Psoas muscle (tissue), 8 donors: ENCODE measurements at places on chromosomes 16 and 17. TPM values are rescaled to one million over a fixed set of nuclear protein-coding genes. Genes with fewer than 3 reads are reported as not detected.
A peak's percentile ranks its signal among the peaks of the same experiment; 100 is the strongest.

DNA sequence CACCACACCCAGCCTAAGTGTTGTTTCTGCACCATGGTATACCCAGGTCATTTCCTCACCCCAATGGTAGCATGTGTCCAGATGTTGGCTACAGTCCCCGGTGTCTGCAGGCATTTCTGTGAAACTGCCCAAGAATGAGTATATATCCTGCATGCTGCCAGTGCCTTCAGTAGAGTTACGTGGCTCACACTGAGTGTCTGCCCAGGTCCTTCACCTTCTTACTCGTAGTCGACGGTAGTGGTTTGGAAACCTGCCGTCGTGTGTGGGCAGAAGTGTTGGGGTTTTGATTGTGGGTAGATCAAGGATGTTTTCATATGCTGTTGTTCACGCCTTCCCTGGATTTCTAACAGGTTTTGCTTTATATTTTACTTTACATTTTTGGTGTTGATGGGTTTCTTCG is 16.8 kb downstream of the TCF25 start:
- DNase-seq: no peak

- DNase-seq: no peak
Measured at GRCh38 chr17:12729086-12729485, 60.2 kb upstream of the ARHGAP44 start.

- no peak for DNase-seq
Measured at GRCh38 chr17:44374306-44375195, 10.9 kb upstream of the FAM171A2 start.

DNA sequence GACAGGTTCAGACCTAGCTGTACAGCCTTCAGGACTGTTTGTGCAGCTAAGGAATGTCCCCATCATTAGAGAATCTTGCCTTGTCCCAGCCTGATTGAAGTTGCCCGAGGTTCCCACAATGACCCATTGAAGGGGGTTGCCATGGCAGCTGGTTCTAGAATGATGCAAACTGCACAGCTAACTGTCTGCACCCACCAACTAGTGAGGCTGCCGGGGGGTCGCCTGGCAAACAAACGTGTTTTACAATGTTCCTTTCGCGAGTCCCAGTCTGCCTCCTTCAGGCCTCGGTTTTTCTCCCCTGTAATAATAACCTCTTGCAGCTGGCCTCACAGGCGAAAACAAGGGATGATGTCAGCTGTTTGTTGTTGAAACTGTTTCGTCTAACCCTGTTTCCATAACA is 5.5 kb downstream of the C16orf96 start:
- no peak for DNase-seq

GRCh38 chr17:39461926-39462569 is 762 bp downstream of the CDK12 start:
- peak; percentile 16 for DNase-seq

CDH11 gene
- 16.8 TPM for total RNA-seq

GSDMA gene
- total RNA-seq: 0.24 TPM

- DNase-seq: no peak
Measured at GRCh38 chr17:74953134-74953687, 17.5 kb downstream of the OTOP3 start.

GRCh38 chr17:72565006-72565405 is 444.2 kb downstream of the SOX9 start:
- no peak for DNase-seq

DNA sequence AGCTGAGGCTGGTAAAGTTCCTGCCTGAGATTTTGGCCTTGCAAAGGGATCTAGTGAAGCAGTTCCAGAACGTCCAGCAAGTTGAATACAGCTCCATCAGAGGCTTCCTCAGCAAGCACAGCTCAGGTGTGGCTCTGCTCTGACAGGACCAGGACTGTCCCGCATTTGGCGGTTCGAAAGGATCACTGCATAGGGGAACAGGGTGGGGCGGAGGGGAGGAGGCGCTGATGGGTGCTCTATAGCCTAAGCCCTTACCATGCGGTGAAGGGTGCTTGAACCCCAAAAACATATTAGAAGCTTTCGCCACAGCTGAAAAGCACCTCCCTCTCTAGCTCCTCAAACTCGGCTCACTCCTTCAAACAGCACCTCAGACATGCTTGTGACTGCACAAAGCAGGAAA is 29.9 kb upstream of the ENDOV start:
- no peak for DNase-seq

NXN gene
- total RNA-seq: 74.3 TPM

DNA sequence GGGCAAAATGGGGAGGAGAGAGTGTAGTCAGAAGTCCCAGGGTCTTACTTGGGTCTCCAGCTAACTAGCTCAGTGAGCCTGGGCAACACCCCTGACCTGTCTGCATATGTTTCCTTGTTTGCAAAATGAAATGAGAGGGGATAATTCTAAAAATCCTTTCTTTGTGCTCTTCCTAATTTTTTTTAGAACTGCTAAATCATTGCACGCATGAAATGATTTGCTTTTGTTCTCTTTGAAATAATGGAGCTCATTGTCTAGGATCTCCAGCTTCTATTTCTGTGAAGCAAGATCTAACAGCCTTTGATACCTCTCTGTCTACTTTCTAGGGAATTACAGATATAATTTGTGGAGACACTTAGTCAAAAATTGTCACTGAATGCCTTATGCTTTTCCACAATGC is 181.3 kb downstream of the CDH13 start:
- no peak for DNase-seq

DNA sequence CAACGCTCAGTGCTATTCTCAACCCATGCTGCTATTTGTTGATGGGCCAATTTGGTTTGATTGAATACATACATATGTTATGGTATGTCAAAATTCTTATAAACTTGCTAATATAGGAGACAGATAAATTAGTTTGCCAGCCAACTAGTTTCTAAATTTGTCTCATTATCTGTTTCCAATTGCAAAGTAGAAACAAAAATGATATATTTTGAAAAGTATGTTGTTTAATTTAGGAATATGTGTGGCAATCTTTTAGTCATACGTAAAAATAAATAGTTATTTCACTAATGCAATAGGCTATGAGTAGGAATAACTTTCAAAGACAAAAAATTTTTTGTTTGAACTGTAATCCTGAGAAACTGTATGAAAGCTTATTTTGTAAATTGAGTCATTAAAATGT is 210.6 kb upstream of the KCNJ16 start:
- no peak for DNase-seq

DNA sequence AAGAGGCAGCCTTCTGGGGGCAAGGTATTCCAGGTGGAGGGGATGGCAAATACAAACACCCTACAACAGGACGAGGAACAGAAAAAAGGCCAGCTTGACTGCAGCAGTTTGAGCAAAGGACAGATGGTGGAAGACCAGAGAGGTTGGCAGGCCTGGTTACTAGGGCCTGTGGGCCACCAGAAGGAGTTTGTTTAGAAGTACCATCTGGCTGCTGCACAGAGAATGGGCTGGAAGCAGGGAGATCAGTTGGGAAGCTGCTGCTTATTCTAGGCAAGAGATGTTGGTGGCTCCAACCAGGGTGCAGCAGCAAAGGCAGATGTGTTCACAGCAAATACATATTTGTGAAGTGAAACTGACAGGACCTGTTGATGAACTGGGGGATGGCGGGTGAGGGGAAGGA is 2.9 kb upstream of the YPEL2 start:
- DNase-seq: no peak

PHKB gene
- 59.7 TPM for total RNA-seq

DNA sequence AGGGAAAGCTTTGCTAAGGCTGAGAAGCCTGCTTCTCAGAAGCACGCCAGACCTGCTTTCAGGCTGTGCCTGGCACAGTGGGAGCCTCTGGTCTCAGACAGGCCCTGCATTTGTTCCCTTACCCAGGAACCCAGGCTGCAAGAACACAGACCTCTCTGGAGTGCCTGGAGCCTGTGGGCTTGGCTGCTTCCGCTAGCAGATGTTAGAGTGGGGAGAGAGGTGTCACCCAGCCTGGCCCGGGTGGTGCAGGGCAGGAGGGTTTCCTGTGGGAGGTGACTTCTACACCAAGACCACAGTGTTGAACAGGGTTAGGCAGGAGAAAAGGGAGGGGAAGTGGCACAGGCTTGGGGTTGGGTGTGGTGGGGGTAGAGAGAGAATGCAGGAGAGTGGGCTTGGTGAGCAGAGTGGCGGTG is 35.8 kb upstream of the ADGRG1 start:
- DNase-seq: no peak

ANKFN1 gene
- 0.28 TPM for total RNA-seq

PRSS22 gene
- 0.20 TPM for total RNA-seq

DNA sequence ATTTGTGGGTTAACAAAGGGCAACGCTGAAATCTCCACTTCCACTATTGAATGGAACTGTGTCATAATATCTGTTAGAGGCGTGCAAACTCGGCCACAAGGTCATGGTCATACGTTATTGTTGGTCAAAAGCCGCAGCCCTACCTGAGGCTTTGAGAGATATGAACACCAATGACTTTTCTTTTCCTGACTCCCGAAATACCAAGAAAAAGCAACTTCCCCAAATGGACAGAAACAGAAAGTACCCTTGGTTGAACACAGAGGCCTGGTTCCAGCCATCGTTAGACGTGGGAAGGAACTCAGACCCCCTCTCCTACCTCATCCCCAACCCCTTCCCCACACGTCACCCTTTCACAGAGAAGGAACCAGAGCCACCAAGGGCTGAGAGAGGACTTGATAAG is 1.4 kb upstream of the PIK3R5 start:
- DNase-seq: no peak

ADAMTS18 gene
- 0.28 TPM for total RNA-seq

TEKT1 gene
- not detected for total RNA-seq

GRCh38 chr16:28321700-28322411 is 29.5 kb downstream of the SBK1 start:
- DNase-seq: no peak

DNA sequence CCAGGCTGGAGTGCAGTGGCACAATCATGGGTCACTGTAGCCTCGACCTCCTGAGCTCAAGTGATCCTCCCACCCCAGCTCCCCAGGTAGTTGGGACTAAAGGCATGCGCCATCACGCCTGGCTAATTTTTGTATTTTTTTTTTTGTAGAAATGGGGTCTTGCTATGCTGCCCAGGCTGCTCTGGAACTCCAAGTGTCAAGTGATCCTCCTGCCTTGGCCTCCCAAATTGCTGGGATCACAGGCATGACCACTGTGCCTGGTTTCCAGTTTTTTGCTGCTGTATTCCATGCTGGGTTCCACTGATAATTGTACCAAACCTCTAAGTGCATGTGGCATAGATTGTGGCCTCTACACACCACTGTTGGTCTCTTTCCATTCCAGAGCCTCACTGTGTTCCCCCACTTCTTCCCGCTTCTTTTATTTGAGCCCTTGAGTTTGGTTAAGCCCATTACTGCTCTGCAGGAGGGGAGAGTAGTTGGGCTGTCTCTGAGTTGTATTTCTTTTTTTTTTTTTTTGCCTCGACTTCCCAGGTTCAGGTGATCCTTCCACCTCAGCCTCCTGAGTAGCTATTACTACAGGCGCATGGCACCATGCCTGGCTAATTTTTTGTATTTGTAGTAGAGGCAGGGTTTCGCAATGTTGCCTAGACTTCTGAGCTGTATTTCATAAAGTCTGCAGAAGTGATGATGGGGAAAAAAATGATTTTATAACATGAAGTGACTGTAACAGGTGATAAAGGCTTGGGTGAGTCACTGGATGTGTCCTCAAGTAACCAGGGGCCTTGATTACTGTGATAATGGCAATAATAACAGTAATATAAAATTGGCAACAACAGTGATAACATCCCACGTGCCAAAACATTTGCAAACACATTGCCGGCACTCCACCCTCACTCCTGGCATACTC is 30.0 kb downstream of the EEF2K start:
- DNase-seq: no peak

DNA sequence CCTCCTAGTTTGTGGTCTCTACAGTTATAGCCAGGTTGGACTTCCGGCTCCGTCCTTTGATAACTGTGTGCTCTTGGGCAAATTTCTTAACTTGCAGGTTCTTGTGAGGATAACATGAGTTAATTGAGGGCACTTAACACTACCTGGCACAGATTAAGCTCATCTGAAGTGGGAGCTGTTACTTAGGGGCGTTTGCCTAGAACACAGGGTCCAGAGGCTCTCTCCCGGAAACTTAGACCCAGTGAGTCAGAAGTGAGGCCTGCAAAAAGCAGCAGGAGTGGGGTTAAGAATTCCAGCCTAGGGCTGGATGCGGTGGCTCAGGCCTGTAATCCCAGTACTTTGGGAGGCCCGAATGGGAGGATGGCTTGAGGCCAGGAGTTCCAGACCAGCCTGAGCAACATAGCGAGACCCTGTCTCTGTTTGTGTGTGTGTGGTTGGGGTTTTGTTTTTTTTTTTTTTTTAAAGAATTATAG is 1.4 kb downstream of the MVP start:
- DNase-seq: no peak

CPNE2 gene
- total RNA-seq: 12.4 TPM

DNA sequence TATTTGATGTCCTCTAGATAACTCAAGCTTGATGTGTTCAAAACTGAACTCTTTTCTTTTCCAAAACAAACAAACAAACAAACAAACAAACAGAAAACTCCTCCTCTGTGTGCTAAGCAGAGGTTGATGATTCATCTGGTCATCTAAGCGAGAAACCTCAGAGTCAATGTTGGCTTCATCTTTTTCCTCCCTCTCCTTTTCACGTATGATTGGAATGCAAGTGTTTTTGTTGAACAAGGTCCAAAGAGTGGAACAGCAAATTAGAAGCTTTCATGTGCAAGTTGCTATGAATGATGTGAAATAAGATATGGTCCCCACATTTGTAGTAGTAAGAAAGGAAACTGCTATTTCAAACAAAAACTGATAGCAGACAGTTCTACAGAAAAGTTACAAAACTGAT is 52.5 kb downstream of the TBX4 start:
- DNase-seq: no peak

RAC3 gene
- not detected for total RNA-seq

DNA sequence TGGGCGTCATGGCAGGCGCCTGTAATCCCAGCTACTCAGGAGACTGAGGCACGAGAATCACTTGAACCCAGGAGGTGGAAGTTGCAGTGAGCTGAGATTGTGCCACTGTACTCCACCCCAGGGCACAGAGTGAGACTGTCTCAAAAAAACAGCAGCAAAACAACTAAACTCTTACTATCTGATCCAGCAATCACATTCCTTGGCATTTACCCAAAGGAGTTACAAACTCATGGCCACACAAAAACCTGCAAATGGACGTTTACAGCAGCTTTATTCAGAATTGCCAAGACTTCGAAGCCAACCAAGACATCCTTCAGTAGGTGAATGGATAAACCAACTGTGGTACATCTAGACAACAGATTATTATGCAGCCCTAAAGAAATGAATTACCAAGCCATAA is 4.0 kb downstream of the SIAH1 start:
- DNase-seq: no peak

KRT24 gene
- total RNA-seq: not detected

SLX1A gene
- total RNA-seq: 42.0 TPM

KCNG4 gene
- not detected for total RNA-seq

DNA sequence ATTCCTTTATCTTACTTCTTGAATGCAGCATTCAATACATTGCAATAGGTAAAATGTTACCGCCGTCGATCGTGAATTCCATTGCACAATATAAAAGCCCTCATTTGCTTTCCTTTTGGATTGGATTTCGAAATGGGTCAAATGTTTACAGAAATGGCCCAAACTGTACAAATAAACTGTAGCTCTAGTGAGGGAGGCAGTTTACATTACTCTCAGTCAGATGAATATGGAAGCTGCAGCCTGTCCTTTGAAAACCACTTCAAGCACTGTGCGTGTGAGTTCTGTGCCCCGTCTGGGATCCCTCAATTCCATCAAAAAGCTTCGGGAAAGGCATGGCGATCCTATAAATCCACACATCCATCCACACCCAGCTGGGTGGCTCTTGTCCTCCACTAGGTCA is 258.6 kb upstream of the FOXF1 start:
- no peak for DNase-seq

MT1F gene
- not detected for total RNA-seq
